ENCODE measurements at places on chromosomes 1 and 21.
A peak's percentile ranks its signal among the peaks of the same experiment; 100 is the strongest.

DNA sequence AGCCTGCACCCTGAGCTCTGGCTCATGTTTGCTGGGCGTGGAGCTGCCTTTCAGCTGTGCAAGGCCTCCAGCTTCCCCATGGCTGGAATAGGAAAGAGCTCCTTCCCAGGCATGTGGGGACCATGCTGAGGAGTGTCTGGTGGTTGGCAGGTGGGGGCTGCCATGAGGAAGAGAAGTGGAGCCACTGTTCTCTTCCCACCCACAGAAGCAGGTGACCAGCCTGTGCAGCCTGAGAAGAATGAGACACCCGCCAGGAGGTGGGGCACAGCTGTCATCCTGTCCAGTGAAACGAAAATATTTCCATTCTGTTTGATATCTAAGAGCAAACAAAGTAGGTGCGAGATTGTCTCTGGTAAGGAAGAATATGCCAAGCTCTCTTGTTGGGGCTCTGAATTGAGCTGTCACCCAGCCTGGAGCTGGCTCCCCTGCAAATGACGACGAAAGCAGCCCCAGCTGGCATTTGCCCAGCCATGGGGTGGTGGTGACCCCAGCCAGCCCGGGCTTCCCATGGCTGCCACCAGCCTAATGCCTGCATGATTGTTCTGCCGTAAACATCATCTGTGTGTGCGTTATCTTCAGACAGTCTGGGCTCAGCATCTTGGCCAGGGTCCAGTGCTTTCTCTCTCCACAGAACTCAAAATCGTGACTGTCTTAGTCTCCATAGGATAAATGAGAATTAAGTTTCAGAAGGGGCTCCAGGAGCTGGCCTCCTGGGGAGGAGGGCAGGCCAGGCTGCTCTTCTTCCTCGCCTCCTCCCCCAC is 429.8 kb upstream of the VAMP3 start:
- peak; percentile 37 for DNase-seq

GRCh38 chr1:53619367-53620060 is 119.5 kb downstream of the GLIS1 start:
- no peak for DNase-seq

GRCh38 chr1:60989749-60990713 is 92.3 kb upstream of the NFIA start:
- peak; percentile 78 for DNase-seq

- peak; percentile 53 for DNase-seq
Observed at GRCh38 chr1:197909384-197909783, 7.0 kb downstream of the C1orf53 start.

- no peak for DNase-seq
Observed at GRCh38 chr1:154733621-154734020, 125.6 kb upstream of the ADAR start.

DNA sequence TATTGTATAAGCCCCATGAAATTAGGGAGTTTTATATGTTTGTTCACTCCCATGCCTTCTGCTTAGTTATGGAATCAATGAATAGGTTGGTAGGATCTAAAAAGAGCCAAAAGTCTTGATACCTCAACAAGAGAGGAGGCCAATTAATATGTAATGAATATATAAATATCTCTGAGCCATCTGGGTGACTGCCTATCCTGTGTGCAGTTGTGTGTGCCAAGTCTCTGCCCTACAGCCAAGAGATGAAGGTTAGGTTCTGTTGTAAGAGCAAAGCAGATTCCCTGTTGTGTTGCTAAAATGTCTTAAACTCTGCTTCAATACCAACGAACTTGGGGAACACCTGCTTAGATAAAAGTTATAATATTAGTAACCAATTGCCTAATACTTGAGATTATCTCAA is 61.8 kb upstream of the GORAB start:
- no peak for DNase-seq

All from eye (tissue), 1 donor.